Caki2 (cell line): ENCODE measurements at places on chromosomes 12 and 14.
A peak's percentile ranks its signal among the peaks of the same experiment; 100 is the strongest.

DNA sequence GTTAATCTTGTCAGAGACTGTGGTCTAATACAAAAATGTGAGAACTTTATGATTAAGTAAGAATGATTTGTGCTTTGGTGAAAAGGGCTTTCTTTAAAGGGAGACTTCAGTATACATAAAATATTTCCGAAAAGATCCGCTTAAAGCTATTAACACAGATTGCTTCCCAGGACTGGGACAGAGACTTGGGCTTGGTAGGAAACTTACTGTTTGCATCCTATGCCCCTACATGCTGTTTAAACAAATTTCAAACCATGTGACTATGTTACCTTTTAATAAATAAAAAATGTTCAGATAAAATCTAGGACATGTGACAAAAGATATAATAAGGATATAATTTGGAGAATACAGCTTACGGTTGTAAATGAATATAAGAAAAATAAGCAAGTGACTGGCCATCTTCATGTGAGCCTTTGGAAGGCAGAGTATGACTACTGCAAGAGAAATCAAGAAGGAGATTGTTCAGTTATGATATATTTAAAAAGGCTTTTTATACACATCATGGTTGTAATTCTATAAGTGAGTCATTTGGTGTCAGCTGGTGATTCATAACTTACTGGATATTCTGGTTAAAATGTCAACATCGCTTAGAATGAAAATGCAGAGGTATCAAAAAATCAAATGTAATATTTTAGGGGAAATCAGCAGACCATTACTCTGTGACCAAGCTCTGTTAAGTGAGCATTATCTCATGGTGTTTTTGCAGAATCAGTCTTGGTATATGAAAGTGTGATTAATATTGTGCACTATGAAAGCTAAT lies 234.7 kb upstream of the E2F7 start:
- peak; percentile 20 for DNase-seq

DNA sequence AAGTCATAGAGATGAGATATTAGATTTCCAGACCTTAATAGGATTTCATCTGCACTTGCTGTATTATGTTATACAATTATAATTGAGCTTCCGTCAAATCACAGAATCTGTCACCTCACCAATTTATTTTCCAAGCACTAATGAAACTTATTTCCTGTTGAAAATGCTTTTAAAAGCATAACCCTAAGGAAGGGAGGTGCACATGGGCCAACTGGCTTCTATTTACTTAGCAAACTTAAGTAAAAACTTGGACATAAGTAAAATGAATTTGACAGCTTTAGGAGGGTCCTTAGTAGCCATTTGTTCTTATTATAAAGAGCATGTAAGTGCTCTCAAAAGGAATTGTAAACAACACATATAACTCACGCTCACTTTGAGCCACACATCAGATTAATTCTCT lies 462.2 kb upstream of the TMPO start:
- no peak for DNase-seq

DNA sequence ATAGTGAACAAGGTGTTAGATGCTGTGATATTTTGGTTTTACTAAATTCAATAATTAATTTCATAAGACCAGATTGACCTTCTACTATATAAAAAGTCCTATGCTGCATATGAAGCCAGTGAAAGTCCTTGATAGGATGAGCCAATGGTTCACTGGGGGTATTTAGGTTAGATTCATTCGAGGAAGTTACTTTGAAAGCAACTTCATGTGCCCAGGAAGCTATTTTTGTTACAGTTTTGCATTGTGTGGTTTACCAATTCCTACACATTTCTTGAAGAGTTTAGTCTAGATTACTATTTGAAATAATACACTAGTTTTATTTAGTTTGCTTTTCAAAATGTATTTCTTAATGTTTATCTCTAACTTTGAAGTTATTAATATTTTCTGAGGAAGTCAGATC lies 58.5 kb upstream of the RMST start:
- DNase-seq = no peak

DNA sequence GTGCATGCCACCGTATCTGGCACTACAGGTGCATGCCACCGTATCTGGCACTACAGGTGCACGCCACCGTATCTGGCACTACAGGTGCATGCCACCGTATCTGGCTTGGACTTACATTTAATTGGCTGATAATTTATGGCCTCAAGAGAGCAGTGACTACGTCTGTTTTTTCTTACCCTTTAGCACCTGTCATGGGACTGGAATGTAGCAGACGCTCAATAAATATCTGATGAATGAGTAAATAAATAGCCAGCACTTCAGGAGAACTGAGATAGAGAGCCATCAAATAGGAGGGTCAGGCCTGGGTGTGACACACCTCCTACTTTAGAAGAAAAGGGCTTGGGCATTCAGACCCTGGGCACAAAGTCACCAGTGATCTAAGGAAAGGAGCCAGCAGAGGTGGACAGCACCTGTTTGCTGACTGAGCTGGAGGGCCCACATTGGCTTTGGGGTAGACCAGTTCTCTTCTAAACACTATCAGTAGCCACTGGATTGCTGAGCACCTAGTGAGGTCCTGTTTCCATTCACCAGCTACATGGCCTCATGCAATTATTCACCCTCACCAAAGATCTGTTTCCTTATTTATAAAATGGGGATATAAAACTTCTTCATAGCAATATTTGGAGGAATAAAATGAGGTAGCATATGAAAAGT lies 50.1 kb downstream of the RFX4 start:
- DNase-seq = no peak

- no peak for DNase-seq
Measured at GRCh38 chr14:30129807-30130206, 202.2 kb upstream of the PRKD1 start.

GRCh38 chr12:124293286-124294003 lies 1.4 kb upstream of the RFLNA start:
- DNase-seq = no peak

DNA sequence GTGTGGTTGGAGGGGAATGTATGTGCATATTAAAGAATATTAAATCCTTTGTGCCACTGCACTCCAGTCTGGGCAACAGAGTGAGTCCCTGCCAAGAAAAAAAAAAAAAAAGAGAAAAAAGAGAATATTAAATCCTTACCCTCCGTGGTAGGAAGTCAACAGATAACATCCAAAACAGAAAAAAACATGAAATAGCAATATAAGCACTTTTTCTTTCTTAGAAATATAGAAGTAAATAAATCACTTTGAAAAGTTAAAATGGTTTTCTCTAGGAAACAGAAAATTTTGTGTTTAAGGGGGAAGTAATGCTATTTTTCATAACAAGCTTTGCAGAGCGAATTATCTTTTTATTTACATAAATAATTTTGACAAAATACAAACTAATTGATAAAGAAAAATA lies 17.6 kb downstream of the SOS2 start:
- no peak for DNase-seq

GRCh38 chr12:116309343-116309742 lies 31.9 kb upstream of the MED13L start:
- DNase-seq = no peak

GRCh38 chr12:111201036-111201435 lies 167.9 kb downstream of the PHETA1 start:
- no peak for DNase-seq

- DNase-seq = no peak
Measured at GRCh38 chr12:32587581-32588495, 91.3 kb upstream of the DNM1L start.

DNA sequence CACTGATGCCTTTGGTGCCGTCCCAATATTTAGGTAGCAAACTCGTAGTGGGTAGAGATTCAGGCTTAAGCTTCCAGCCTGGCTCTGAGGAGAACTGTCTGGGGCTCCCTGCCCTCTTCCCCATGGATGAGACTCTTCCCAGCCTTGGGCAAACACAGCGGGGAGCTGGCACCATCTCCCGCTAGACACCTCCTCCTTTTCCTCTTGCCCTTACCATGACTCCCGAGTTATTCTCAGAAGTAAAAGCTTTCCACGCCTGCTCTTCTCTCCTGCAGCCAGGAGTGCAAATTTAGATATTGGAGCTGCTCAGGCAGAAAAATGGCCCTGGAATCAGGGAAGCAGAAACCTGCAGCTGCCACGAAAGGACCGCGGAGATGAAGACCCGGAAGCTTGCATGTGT lies 45.6 kb upstream of the RBM19 start:
- no peak for DNase-seq

- peak; percentile 8 for DNase-seq
Measured at GRCh38 chr12:108457006-108457733, 57.9 kb upstream of the FICD start.

DNA sequence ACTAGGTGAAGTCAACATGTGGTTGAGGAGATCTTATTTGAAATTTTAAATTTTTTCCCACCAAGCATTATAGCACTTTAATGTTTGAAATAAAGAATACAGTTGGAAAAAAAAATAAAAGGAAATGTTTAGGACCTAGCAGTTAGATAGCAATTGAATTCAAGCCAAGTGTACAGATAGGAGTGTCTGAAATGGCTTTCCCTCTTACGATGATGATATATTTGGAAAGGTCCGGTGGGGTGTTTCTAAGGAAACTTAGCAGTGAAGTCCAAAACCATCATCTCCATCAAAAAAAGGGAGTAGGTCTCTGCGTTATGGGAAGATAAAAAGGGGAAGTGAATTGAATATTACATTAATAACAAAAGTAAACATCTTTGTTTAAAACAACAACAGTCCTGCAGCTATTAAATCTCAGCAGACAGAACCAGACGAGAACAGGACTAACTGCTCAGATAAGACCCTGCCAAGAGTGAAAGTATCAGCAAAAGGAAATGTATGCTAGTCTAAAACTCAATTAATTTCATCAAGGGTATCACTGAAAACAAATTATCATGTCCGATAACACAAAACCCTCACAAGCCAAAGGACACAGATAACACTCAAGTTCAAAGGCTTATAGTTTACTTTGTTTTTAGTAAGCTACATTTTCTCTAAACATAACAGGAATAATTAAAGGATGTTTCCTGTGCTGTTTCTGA lies 242.0 kb downstream of the BMP4 start:
- no peak for DNase-seq

GRCh38 chr12:12379831-12380730 lies 23.2 kb downstream of the BORCS5 start:
- no peak for DNase-seq

DNA sequence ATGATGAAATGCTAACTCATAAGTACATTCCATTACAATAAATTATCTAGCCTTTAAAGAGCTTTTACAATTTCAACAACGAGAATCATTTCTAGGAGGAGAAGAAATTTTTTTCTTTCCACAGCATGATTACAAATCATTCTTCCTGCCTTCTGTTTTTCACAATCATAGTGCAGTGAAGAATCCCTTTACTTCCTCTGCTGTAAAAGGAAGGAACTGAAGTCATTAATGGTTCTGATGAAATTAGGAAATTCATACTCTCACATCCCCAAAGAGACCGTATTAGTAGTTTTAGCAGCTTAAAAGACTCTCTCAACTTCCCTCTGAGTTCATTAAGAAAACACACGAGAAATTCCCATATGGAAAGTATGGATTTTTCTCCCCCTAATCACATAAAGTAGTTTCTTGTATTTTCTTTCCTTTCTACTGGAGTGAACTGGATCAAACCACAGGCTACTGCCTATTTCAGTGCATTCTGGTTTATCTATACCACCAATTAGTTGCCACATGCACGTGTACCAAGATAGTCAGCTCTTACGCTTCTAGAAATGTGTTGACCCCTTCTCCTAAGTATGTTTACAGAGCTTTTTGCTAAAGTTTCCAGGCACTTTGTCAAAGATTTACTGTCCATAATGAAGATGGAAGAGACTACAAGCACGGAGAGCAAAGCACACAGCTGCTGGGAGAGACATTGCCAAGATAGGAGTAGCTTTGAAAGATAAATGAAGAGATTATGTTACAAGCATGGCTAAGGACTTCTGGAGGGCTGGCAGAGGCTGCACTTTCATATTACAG lies 58.9 kb upstream of the KITLG start:
- no peak for DNase-seq

- DNase-seq = no peak
Measured at GRCh38 chr14:101861464-101861863, 100.0 kb downstream of the PPP2R5C start.

DNA sequence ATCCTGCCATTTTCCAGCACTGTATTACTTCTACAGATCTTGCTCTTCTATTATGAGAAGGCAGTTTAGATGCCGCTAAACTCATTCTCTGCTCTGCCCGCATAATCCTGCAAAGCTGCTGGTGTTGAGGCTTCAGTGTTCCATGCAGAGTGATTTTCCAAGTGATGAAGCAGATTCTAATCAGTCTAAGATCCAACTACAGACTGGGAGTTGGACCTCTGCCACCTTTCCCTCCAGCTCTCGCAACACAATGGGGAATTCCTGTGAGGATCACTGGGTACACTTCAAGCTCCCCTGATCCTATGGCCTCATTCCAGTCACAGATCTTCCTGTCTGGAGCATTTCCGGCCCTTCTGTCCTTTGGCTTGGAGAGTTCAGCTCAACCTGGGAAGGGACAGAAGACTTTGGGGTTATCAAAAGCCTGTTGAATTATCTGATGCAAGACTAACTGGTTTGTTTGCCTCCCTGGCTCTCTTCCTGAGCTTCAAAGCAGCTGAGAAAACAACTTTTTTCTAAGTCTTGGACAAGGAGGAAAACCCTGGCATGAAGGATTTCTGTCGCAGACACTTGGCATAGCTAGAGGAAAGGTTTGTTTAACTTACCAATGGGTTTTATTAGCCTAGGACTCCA lies 333.9 kb downstream of the ZFP36L1 start:
- DNase-seq = peak; percentile 96

- DNase-seq = no peak
Measured at GRCh38 chr14:53701108-53701875, 255.3 kb downstream of the BMP4 start.

DNA sequence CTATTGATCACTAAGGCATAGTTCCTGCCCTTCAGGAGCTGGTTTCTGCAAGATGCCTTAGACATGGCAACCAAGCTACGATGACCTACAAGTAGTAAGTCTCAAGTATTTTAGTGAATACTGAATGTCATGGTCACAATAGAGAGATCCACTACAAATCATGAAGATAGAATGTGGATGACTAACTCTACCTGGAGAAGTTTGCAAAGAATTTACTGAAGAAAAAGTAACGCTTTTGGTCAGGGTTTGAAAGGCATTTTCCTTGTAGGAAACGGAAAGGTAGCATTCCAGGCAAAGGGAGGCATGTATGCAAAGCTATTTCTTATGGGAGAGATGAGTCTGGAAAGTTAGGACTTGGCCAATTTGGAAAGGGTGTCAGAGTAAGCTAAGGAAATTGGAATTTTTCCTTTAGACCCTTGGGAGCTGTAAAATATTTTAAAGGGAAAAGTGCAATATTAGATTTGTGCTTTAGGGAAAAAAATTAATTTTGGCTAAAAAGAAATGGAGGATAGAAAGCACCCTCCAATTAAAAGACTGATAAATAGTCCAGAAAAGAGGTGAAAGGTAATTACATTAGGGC lies 377.5 kb downstream of the EGLN3 start:
- DNase-seq = no peak

DNA sequence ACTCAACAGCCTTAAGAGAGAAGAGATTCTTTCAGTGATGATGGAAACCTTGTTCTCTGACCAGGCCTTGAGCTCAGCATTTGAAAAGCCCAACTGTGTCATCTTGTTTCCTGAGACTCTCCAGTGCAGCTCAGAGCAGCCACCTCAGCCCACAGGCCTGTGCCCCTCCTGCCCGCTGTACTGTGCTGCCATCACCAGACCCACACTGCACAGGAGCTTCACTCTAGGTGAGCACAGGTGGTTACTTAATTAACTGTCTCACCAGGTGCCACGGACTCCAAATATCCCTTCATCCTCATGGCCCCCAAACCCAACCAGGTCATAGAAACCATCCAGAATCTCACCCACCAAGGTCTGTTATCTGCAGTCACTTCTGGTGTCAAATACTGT lies 51.3 kb downstream of the JAG2 start:
- DNase-seq = no peak

GRCh38 chr12:109678719-109679118 lies 34.9 kb upstream of the FAM222A start:
- DNase-seq = no peak

- no peak for DNase-seq
Measured at GRCh38 chr12:127773520-127773919, 493.4 kb upstream of the TMEM132C start.

GRCh38 chr12:67068761-67069450 lies 200.3 kb upstream of the CAND1 start:
- DNase-seq = peak; percentile 85
